ENCODE measurements at places on chromosomes 2 and 18. TPM values are rescaled to one million over a fixed set of nuclear protein-coding genes. Genes with fewer than 3 reads are reported as not detected.

DNA sequence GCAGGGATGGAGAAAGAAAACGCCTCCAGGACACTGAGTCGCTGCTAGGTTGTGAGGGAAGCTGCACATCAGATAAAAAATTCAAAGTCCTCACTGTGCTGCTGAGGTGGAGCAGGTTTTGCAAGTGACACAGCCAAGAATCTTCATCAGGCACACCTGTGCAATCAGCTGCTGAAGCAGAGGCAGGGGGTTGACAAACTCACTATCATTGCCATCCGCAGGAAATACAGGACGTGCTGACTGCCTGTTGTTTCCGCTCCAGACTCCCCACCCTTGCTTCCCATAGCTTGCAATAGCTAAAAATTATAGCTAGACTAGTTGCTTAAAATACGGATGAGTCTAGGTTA is 147.8 kb upstream of the FHL2 start:
- no peak for DNase-seq

- DNase-seq, result no peak
These were observed 557.1 kb downstream of the TNS1 start for GRCh38 chr2:217445723-217446122.

DNA sequence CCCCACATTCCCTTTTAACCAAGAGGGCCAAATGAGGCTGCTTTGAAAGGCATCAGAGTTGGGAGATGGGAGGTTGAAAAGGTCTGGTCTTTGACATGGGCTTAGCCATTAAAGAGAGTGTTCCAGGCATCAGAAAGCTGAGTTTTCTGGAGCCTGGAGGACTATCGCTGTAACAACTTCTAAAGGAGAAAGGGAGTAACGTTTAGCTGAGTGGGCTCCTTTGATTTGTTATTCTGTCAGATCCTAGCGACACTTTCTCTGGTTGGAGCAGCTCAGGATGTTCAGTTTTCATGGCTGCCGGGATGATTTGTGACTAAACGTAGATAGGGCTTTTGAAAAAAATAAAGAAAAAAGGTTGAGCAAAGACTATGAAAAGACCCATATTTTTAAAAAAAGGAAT is 346.6 kb downstream of the THSD7B start:
- DNase-seq, result no peak

GRCh38 chr2:119234021-119235019 is 10.7 kb downstream of the STEAP3 start:
- DNase-seq, result peak; percentile 35

DNA sequence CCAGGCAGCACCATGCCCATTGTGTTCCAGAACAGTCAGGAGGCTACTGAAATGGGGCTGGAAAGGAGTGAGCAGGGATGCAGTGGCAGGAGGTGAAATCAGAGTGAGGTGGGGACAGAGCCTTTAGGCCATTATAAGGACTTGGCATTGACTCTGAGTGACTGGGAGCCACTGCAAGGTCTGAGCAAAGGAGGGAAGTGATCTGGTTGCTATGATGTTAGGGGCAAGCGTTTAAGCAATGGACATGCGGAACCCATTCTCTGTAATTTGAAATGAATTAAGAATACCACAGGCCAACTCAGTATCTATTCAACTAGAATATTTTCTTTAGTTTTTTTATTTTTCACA is 98.2 kb downstream of the DPP4 start:
- no peak for DNase-seq

DNA sequence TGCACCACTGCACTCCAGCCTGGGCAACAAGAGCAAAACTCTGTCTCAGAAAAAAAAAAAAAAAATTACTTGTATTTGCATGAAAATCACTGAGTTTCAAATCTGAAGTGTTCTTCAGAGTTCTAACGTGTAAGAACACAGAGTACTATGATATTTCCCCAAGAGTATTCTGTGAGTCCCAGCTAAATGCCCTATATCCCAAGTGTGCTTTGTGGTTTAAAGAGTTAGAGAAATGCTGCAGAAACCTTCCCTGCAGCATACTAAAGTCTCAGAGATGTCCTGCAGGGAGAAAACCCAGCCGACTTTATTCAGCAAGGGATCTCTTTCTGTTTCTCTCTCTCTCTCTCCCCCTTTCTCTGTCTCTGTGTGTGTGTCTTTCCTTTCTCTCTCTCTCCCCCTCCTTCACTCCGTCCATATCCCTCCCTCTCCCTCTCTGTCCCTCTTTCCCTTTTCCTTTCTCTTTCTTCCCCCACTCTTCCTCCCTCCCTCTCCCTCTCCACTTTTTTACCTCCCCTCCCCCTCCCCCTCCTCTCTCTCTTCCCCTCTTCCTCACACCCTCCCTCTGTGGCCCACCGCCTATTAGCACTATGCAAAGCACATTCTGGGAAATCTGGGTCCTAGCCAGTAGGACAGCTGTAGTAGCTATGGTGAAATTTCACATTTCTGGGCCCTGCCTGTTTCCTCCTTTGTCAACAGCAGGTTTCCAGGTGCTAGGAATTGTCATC is 54.2 kb downstream of the ACTR2 start:
- no peak for DNase-seq

DNA sequence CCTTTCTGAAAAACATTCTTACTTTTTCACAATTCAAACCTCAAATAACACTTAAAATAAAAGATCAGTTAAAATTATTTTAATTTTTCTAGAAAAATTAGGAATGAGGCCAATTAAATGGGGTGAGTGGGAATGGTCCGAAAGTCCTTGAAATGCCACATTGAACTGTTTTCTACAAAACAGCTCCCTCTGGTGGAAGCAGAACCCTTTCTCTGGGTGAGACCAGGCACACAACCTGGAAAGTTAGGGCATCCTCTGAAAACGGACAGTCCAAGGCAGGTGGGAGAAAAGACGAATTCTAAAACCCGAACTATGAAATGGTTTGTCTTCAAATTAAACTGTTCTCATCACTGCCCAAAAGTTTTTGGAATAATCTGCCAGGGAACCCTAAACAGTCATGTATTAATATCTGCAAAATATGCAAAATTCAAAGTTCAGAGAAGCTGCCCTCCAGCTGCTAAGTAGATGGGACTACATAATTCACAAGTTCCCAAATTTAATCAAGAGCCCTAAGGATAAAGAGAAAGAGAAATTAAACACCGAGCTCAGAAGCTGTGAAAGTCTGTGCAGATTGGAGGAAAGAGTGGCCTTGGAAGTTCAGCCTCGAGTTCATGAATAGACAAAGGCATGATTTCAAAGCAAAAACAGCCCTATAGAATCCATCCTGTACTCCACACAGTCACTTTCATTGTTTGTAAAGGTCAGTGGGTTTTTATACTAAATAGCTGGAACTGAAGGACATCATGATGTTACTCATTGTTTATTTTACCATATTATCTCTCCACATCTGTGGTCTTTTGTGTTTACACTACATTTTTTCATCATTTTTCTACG is 108.3 kb downstream of the PIEZO2 start:
- peak; percentile 24 for DNase-seq

GRCh38 chr2:193868833-193869232 is 1674.1 kb upstream of the TMEFF2 start:
- DNase-seq, result no peak

DNA sequence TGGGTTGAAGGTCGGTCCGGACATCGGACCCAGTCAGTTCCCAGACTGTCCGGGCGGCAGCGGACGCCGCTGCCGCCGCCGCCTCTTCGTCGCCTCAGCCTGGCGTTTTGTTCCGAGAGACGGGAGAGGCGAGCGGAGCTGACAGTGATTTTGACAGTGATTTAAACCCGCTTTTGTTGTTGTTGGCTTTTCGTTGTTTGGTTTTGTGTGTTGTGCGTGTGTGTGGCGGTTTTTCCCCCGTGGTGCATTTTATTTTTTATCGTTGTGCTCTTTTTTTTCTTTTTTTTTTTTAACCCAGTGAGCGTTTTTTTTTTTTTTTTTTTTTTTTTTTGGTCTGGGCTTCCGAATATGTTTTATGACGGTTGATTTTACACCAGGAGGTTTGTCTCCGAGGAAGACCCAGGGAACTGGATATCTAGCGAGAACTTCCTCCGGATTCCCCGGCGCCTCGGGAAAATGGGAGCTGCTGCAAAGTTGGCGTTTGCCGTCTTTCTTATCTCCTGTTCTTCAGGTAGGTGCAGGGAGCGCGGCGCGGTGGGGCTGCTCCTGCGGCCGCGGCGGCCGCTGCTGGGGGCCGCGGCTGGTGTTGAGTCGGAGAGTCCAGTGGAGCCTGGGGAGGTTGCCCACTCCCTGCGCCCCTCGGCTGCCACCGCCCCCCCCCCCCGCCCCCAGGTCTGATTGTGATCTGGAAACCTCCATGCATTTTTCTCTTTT is at the start of gene ACVR2A:
TSS of gene ACVR2A (plus strand) at position 333 of the 714 bp plus-strand sequence. CDS start at position 457, 124 bp downstream.
- DNase-seq, result peak; percentile 58

- DNase-seq, result no peak
These were observed at the start of gene TEKT4 for GRCh38 chr2:94871226-94872087. Gene TEKT4, plus strand, starts transcription at chr2:94871430. Its CDS starts 150 bp downstream, at chr2:94871580.

DNA sequence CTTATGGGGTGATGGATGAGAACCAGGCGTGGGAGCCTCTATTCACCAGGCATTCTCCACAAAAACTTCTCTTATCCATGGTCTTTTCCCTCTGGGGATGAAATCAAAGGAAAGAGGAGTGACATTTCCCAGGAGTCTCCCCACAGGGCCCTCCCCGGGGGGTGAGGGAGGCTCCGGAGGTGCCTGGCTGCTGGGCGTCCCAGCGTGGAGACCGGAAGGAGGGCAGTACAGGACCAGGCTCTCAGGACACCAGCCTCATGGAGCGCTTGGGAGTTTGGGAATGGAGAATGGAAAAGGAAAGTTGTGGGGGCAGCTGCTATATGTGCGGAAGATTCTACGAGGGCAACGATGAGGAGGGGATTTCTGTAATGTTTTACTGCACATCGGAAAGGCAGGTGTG is 22.1 kb downstream of the CIB4 start:
- DNase-seq, result no peak

GRCh38 chr2:145741636-145742035 is 1221.7 kb upstream of the ZEB2 start:
- no peak for DNase-seq

DNA sequence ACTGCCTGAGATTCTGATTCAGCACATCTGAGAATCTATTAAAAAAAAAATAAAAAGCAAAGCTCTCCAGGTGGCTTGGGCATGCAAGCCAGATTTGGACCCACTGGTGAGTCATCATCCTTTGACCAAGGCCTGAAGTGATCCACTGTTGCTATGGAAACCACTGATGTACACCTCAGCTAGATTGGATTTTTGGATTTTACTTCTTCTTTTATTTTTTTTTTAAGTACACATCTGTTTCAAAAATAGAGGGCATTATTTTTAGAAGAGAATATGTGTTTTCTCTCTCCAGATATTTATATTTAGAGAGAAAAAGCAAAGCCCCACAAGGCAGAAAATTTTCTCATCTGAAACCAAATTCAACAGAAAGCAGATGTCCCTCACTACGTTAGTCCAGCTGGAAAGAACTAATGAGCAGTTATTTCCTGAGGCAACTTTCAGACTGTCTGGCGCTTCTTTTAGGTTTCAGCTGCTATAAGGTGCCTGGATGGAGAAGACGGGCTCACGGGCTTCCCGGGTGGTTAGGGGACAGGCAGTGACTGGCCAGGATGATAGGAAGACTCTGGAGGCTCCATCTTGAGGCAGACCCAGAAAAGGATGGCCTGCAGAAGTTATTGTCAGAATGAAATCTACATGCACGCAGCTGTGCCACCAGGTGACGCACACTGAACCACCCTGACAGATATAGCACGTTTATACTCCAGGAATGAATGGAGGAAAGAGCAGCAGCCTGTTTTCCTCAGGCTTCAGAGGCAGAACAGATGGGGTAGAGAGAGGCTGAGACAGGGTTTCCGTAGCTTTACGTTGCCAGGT is 50.5 kb downstream of the MRPL35 start:
- DNase-seq, result no peak

DNA sequence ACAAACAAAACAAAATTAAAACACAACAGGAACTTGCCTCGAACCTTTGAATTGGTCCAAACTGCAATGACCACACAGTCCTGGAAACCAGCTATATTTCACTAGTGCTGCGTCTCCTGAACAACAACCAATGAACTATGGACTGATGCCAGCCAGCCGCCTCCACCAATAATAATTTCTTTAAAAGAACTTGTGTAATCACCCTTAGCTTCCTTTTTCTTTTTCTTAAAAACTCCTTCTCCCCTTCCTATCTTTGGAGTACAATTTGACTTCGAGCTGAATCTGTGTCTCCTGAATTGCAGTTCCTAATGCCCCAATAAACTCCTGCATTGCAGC is 1.6 kb upstream of the CXXC1 start:
- no peak for DNase-seq

DNA sequence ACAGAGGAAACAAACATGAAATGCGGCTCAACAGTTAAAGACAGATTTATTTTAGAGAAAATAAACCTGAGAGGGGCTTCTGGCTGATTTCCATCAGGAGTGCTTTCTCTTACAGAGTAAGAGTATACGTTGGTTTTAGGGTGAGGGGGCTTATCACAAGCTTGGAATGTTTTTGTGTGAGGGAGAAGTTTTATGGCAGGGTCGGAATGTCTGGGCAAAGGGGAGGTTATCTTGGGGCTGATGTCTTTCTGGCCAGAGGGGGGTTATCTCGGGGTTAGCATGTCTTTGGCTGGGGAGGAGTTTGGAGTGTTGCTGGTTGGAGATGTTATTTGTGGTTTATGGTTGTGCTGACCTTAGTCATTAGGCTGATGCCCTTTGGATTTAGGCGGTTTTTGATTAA is 22.1 kb downstream of the PTRHD1 start:
- DNase-seq, result no peak

The RAX gene
- not detected for polyA plus RNA-seq

The STPG4 gene
- 0.11 TPM for polyA plus RNA-seq

The IL36G gene
- polyA plus RNA-seq, result not detected

The ABCG5 gene
- polyA plus RNA-seq, result 0.11 TPM

The MLPH gene
- 4.0 TPM for polyA plus RNA-seq

The DPYSL5 gene
- polyA plus RNA-seq, result 2.3 TPM

The PMAIP1 gene
- 3.5 TPM for polyA plus RNA-seq

The REG1B gene
- polyA plus RNA-seq, result not detected

All from left renal pelvis (tissue), 4 donors.